ENCODE measurements at places on chromosomes 11 and 22.

DNA sequence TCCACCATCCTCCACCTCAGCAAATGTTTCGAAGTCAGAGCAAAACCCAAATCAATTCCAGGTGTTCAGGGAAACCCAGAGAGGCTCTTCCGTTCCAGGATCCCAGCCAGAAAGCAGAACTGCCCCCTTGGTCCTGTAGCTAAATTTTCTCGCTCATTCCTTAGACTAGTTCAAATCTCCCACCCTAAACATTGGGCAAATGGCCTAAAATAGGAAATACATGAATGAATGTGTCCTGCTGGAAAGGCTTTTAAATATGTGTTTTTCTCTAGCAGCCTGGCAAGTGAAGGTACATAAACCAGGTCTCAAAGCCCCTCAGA, 89.6 kb downstream of the ETS1 start:
- DNase-seq, result no peak

GRCh38 chr22:29167032-29167911, 38.4 kb upstream of the EMID1 start:
- DNase-seq, result no peak

DNA sequence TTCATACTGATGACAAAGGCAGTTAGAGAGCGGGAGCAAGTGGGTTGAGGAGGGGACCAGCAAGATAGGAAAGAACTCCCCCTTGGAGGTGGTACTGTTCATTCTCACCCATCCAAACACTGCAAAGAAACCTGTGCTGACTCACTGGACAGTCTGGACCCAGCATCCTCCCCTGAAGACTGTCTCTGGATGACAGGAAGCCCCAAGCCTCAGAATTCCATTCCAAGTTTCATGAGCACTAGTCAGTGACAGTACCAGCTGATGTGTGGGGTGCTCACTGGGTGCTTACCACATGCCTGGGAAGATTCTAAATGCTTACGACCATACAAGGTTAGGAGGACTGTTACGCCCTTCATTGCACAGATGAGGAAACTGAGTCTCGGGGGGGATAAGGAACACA, 160.9 kb downstream of the IGLL1 start:
- DNase-seq, result no peak

GRCh38 chr22:29772170-29772641, 5.0 kb downstream of the UQCR10 start:
- no peak for DNase-seq

DNA sequence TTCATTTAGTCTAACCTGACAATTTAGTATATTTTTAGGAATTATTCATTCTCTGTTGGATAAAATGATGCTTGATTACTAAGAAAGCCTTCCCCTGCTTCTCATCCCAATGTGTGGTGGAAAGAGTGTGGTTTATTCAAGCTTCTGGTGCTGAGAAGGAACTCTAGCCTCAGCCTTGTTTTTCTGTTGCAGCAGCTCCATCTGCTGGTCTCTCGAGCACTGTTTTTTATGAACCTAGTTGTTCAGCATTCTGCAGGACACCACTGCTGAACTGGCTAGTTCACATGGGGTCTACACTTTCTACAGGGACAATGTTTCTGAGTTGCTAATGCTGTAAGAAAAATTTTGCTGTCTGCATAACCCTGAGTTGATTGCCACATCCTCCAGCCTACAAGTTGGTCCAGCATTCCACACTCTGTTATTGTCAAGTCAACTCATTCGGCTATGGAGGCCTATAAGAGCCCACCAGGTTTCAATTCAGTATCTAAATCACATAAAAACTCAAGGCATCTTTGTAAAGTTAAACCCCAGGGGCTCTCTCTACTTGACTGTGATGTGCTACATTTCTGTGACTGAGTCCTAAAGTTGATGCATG, 14.3 kb downstream of the OR2AG2 start:
- DNase-seq, result peak; percentile 44

- no peak for DNase-seq
Measured at GRCh38 chr11:26229981-26230380, 101.9 kb upstream of the ANO3 start.

GRCh38 chr22:31079095-31079642, 1.9 kb upstream of the SMTN start:
- no peak for DNase-seq

- DNase-seq, result no peak
Measured at GRCh38 chr11:31780480-31780971, 30.6 kb downstream of the PAX6 start.

GRCh38 chr11:57240007-57240406, 3.0 kb upstream of the APLNR start:
- no peak for DNase-seq

DNA sequence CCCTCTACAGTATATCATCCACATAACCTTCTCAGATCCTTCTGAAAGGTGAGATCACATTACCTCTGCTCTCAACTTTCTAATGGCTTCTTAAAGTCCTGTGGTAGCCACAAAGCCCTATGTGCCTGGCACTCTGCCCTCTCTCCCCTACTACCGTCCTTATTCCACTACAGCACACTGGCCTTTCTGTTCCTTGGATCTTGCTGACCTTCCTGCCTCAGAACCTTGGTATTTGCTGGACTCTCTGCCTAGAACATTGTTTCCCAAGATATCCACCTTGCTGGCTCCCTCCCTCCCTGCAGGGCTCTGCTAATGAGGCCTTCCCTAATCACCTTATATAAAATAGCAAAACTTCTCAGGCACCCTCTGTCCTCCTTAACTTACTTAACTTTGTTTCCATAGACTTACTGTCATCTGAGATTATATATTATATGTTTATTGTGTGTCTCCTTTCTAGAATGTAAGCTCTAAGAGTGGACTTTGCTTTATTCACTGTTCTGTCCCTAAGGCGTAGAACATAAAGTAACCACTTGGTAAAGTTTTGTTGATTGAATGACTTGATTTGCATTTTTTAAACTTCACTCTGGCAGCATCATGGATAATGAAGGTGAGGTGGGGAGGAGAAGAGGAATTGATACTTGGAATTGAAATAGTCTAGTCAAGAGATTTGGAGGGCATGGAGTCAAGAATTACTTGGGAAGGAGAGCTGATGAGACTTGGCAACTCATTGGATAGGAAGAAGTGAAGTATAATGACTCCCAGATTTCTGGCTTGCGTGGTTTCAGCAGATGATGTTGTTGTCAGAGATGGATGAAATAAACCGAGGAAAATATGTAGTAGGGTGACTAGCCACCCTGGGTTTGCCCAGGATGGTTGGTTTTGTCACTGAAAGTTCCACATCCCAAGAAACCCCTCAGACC, 10.5 kb downstream of the POLD3 start:
- no peak for DNase-seq

GRCh38 chr11:131471976-131472375, 101.6 kb downstream of the NTM start:
- no peak for DNase-seq

DNA sequence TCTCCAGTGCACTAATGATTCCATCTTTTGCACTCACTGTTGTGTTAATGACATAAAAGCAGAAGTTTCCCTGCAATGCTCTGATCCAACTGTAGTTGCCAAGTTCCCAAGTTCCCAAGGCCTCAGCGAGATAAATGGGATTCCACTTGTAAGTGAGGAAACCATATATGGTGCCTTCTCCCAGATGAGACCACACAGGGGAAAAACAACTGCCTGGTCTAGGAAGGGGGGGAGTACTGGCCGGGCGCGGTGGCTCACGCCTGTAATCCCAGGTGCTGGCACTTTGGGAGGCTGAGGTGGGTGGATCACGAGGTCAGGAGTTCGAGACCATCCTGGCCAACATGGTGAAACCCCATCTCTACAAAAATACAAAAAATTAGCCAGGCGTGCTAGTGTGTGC, 23.3 kb upstream of the RELA start:
- DNase-seq, result no peak

GRCh38 chr11:110908401-110909105, 196.3 kb upstream of the ARHGAP20 start:
- no peak for DNase-seq

DNA sequence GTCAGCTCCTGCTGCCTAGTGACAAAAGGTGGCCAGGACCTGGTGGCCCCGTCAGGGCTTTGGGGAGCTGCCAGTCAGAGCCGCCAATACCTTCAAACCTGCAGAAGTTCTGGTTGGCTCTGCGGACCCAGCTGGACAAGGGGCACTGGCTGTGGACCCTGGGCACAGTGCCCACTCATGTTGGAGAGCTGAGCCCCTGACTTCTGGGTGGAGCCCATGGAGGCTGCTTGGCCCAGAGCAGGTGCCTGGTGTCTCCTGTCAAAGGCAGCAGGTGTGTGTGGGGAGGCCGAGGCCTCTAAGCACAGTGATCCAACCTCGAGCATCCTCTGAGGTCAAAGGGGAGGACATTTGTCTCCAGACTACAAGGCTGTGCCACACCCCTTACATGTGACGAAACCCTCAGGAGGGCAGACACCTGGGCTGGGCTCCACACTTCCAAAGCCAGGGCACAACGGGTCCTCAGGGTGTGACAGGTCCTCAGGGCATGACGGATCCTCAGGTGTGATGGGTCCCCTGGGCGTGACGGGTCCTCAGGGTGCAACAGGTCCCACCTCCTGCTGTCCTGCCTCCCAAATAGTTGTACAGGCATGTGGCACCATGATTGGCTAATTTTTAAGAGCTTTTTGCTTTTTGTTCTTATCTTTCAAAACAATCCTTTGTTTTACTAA, 37.0 kb downstream of the MUC2 start:
- peak; percentile 7 for DNase-seq

GRCh38 chr22:26845021-26845743, 187.8 kb downstream of the MIAT start:
- no peak for DNase-seq

DNA sequence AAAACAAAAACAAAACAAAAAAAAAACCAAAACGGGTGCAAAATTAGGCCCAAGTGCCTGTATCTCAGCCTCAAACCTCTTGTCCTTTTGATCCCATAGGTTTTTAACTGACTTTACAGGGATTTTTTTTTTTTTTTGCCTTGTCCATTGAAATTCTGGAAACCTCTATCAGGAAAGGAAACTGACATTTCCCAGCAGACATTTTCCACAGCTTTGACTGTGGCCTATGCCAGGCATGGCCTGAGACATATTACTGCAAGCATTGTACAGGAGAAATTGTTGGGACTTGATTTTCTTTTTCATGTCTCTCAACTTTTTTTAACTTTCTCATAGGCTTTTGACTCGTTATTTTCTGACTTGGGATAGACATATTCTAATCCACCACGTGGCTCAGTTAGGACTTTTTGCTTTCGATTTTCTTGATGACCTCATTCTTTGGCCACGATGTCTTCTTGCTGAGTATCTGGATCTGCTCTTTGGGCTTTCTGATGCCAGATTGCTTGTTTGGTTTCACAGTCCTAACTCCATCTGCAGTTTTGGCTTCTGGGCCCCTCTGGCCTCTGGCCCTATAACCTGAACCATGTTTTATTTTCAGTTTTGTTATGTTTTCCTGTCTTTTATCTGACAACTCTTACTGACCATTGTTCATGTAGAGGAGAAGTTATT, 336.1 kb upstream of the C11orf87 start:
- peak; percentile 27 for DNase-seq

- DNase-seq, result no peak
Measured at GRCh38 chr11:16839821-16840220, 101.4 kb downstream of the C11orf58 start.

- no peak for DNase-seq
Measured at GRCh38 chr22:33923033-33923432, 2.8 kb upstream of the LARGE1 start.

DNA sequence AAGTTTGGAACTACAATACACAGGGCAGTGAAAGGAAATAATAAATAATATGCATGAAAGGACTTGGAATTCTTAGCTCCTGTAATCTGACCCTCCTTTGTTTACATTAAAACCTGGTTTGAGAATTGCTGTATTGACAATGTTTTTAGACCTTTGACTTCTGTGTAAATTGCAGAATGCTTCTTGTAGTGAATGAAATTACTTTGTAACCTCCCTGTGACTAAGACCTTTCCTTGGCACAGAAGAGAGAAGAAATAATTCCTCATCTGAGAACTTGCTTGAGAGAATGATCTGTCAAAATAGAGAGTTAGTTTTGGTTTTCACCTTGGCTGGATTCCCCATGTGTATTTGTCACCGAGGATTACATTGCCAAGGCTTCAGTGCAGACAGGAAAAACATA, 640.0 kb upstream of the ANO5 start:
- DNase-seq, result no peak

DNA sequence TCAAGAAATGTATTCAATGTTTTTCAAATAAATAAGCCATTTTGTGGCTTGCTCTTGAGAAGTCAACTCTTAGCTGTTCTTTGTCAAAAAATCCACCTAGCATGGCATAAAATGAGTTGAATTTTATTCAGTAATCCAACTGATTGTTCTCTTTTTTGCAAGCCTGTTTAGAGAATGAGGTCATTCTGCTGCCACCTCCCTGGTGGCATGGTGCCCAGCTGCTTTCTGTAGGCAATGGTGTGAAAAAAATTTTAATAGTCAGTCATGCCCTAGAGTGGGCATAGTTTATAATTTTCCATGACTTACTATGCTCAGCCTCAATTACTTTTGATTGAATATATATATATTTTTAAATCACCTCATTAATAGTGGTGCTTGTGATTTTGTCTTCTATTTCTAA, 177.2 kb downstream of the INSC start:
- DNase-seq, result peak; percentile 38

- no peak for DNase-seq
Measured at GRCh38 chr11:61913699-61914395, 3.5 kb downstream of the RAB3IL1 start.

DNA sequence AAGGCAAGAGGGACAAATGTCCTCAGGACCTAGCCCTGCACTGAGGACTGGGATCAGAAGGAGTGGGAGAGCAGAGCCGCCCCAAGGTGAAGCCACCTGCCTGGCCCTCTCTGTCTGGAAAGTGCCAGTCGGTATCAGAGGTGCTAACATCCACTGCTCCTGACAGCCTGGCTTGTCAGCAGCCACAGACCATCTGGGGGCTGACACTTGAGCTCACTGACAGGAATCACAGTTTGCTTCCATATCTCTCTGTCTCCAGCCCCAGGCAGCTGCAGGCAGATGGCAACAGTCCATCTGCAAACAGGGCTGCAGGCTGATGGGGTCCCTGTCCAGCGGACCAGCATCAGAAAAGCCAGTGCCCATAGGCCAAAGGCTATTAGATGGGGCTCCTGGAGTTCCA, 5.5 kb downstream of the OPCML start:
- DNase-seq, result peak; percentile 38

- DNase-seq, result no peak
Measured at GRCh38 chr22:45534339-45535192, 31.9 kb downstream of the FBLN1 start.

Measured in left cardiac atrium (tissue), 4 donors.